ENCODE measurements at places on chromosomes 2 and 18. TPM values are rescaled to one million over a fixed set of nuclear protein-coding genes. Genes with fewer than 3 reads are reported as not detected.

The ITGB6 gene
- 0.87 TPM for total RNA-seq

The TMEM198 gene
- total RNA-seq, result 0.62 TPM

The HMSD gene
- total RNA-seq, result not detected

The INPP5D gene
- total RNA-seq, result 0.53 TPM

The NYAP2 gene
- not detected for total RNA-seq

The IL1RL1 gene
- 1.2 TPM for total RNA-seq

The PAX8 gene
- total RNA-seq, result 0.98 TPM

The FABP1 gene
- not detected for total RNA-seq

The RGPD3 gene
- total RNA-seq, result 0.16 TPM

The EXOC6B gene
- total RNA-seq, result 8.3 TPM

The ECEL1 gene
- 0.23 TPM for total RNA-seq

The CXCR1 gene
- total RNA-seq, result not detected

The ZSCAN30 gene
- 0.84 TPM for total RNA-seq

The GALNT13 gene
- 13.4 TPM for total RNA-seq

The FBLN7 gene
- 0.53 TPM for total RNA-seq

The FBXO36 gene
- 0.93 TPM for total RNA-seq

The SMYD5 gene
- 56.8 TPM for total RNA-seq

The RND3 gene
- 45.9 TPM for total RNA-seq

The DSG1 gene
- not detected for total RNA-seq

The GALM gene
- 13.5 TPM for total RNA-seq

The TOGARAM2 gene
- 0.20 TPM for total RNA-seq

The PPIL3 gene
- total RNA-seq, result 21.9 TPM

The SGO2 gene
- total RNA-seq, result 14.2 TPM

The TSPYL6 gene
- total RNA-seq, result not detected

The SH3RF3 gene
- 0.68 TPM for total RNA-seq

The ASPRV1 gene
- 0.38 TPM for total RNA-seq

The GLI2 gene
- 16.8 TPM for total RNA-seq

The ST6GAL2 gene
- total RNA-seq, result 13.1 TPM

The DLGAP1 gene
- 0.01 TPM for total RNA-seq

The ZDBF2 gene
- 1.3 TPM for total RNA-seq

The RAX gene
- not detected for total RNA-seq

The TUBA3D gene
- 10.3 TPM for total RNA-seq

The RGPD4 gene
- not detected for total RNA-seq

The ANKRD62 gene
- not detected for total RNA-seq

The TMEM37 gene
- total RNA-seq, result 2.7 TPM

The TTC39C gene
- total RNA-seq, result 17.4 TPM

The CHRND gene
- not detected for total RNA-seq

The VWC2L gene
- not detected for total RNA-seq

Data from A549 treated with AZD2906 at 1 μM for 4 hours (cell line).